ENCODE measurements at places on chromosomes 6 and 20.

GRCh38 chr20:19971116-19971515 lies 46.0 kb upstream of the NAA20 start:
- no peak for DNase-seq
- H3K27ac ChIP-seq: no peak overlapping the region
- H3K4me3 ChIP-seq: no peak overlapping the region
- H3K4me1 ChIP-seq: no peaks in the 10 kb centered on the region
- no peaks in the 10 kb centered on the region for H3K27me3 ChIP-seq

GRCh38 chr6:39197521-39197920 lies 31.8 kb downstream of the KCNK5 start:
- H3K27ac ChIP-seq: no peak overlapping the region
- DNase-seq: no peak

DNA sequence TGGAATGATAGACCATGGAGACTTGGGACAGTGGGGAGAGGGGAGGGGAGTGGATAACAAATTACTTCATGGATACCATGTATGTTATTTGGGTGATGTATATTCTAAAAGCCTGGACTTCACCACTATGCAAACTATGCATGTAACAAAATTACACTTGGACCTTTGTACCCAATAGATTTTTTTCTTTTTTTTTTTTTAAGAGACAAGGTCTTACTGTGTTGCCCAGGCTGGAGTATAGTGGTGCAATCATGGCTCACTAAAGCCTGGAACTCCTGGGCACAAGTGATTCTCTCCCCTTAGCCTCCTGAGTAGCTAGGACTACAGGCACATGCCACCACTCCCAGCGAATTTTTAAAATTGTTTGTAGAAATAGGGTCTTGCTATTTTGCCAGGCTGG lies 45.3 kb downstream of the RIPOR2 start:
- no peak for DNase-seq
- H3K27ac ChIP-seq: no peak overlapping the region
- no peaks in the 10 kb centered on the region for H3K27me3 ChIP-seq
- no peaks in the 10 kb centered on the region for H3K36me3 ChIP-seq
- H3K4me1 ChIP-seq: no peaks in the 10 kb centered on the region
- no peak overlapping the region for H3K4me3 ChIP-seq

GRCh38 chr6:19159089-19159488 lies 678.1 kb upstream of the ID4 start:
- no peak overlapping the region for H3K27ac ChIP-seq
- no peak overlapping the region for H3K4me3 ChIP-seq
- DNase-seq: no peak
- no peaks in the 10 kb centered on the region for H3K36me3 ChIP-seq
- H3K4me1 ChIP-seq: no peaks in the 10 kb centered on the region
- no peaks in the 10 kb centered on the region for H3K27me3 ChIP-seq

DNA sequence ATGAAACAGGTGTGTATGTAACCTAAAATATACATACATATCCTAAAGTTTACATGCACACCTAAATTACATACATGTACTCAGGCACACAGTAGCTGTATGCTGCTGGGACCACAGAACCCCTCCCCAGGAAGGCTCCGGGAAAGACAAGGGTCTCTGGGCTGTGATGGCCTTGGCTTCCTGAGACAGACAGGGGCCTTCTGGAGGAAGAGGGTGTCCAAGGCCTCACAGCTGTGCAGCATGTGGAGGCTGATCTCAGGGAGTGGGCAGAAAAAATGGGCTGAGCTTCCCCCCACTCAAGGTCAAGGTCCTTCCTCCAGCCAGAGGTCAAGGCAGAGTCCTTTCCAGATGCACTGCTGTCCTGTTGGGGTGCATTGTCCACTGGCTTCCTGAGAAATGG lies 129.1 kb upstream of the THBS2 start:
- H3K27me3 ChIP-seq: no peaks in the 10 kb centered on the region
- H3K36me3 ChIP-seq: no peaks in the 10 kb centered on the region
- DNase-seq: no peak
- no peak overlapping the region for H3K4me3 ChIP-seq

- no peak for DNase-seq
- H3K27ac ChIP-seq: no peak overlapping the region
- no peaks in the 10 kb centered on the region for H3K27me3 ChIP-seq
- H3K36me3 ChIP-seq: no peaks in the 10 kb centered on the region
Measured at GRCh38 chr6:81806793-81807565, 54.5 kb upstream of the TENT5A start.

DNA sequence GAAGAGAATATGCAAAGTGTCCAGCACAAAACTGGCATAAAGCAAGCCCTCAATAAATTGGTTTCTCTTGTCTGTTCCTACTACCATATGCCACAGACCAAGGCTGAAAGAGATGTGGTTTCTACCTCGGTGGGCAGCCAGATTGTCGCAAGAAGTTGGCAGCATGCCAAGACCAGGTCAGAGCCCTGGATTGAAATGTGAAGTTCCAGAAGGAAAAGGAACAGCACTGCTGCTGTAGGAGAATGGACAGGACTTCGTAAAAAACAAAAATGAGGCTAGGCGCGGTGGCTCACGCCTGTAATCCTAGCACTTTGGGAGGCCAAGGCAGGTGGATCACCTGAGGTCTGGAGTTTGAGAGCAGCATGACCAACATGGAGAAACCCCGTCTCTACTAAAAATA lies 22.1 kb downstream of the MRPL14 start:
- H3K4me1 ChIP-seq: no peaks in the 10 kb centered on the region
- no peaks in the 10 kb centered on the region for H3K27me3 ChIP-seq
- no peak overlapping the region for H3K27ac ChIP-seq

DNA sequence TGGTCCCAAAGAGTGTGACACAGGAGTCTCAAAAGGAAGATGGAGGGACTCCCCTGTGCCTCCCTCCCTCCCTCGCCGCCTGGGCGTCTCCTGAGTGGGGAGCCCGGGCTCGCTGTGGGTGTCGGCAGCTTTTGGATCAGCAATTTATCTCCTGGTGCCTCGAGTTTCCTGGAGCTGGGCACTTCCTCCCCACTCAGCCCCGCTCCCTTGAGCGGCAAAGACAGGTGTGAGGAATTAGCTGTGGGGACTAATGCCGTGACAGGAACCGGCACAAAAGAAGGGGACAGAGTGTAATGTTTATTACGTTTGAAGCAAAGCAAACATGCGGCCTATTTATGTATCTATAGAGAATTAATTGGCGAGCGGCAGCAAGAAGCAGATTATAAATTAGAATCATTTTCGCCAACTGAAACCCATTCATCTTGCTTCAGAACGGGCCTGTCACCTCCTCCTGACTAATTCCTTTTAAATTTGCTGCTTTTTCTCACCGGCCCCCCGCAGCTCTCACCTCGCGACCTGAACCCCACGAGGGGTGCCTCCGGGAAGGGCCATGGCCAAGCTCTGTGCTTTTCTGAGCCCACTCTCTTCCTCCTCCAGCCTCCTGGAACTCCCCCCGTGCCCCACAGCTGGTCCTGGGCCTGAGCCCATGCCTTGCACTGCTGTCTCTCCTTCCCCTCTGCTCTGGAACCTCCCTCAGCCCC lies 8.8 kb upstream of the CDH22 start:
- no peak overlapping the region for H3K27ac ChIP-seq
- H3K36me3 ChIP-seq: no peaks in the 10 kb centered on the region
- no peak for DNase-seq
- no peaks in the 10 kb centered on the region for H3K4me1 ChIP-seq

DNA sequence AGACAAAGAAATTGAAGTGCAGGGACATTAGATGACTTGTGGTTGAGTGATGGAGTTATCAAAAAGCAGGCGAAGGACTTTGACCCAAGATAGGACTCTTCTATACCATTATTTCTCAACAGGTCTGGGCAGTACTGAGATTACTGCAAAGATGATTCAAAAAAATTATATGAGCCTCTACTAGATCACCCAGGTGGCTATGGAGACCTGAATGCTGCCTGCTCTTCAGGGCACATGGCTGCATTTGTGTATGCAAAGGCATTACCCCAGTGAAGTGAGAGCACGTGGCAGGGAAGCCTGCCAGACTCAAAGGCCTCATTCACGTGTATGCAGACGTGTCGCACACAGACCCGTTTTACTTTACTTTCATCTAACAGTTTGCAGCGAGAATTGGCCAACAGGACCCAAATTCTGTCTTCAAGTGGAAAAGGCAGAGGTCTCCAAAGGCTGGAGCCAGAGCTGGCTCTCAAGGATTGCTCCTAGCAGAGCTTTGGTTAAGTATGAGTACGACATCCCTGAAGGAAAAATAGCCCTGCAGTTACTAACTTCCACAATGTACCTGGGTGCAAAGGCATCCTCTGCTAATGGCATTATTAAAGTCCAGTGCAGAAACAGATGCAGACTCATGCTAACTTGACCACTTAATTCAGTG lies 113.8 kb upstream of the ARMC2 start:
- peaks cover 11% of the 10 kb centered on the region for H3K4me1 ChIP-seq
- no peak overlapping the region for H3K27ac ChIP-seq
- no peak overlapping the region for H3K4me3 ChIP-seq
- no peak for DNase-seq
- no peaks in the 10 kb centered on the region for H3K36me3 ChIP-seq

- no peaks in the 10 kb centered on the region for H3K27me3 ChIP-seq
- no peak overlapping the region for H3K27ac ChIP-seq
- H3K4me3 ChIP-seq: no peak overlapping the region
- no peaks in the 10 kb centered on the region for H3K4me1 ChIP-seq
- no peak for DNase-seq
Measured at GRCh38 chr20:41234546-41234945, 83.0 kb downstream of the ZHX3 start.

- H3K27me3 ChIP-seq: no peaks in the 10 kb centered on the region
- no peak overlapping the region for H3K27ac ChIP-seq
- H3K36me3 ChIP-seq: peaks cover 7% of the 10 kb centered on the region
Measured at GRCh38 chr20:12815231-12815768, 193.5 kb upstream of the SPTLC3 start.

DNA sequence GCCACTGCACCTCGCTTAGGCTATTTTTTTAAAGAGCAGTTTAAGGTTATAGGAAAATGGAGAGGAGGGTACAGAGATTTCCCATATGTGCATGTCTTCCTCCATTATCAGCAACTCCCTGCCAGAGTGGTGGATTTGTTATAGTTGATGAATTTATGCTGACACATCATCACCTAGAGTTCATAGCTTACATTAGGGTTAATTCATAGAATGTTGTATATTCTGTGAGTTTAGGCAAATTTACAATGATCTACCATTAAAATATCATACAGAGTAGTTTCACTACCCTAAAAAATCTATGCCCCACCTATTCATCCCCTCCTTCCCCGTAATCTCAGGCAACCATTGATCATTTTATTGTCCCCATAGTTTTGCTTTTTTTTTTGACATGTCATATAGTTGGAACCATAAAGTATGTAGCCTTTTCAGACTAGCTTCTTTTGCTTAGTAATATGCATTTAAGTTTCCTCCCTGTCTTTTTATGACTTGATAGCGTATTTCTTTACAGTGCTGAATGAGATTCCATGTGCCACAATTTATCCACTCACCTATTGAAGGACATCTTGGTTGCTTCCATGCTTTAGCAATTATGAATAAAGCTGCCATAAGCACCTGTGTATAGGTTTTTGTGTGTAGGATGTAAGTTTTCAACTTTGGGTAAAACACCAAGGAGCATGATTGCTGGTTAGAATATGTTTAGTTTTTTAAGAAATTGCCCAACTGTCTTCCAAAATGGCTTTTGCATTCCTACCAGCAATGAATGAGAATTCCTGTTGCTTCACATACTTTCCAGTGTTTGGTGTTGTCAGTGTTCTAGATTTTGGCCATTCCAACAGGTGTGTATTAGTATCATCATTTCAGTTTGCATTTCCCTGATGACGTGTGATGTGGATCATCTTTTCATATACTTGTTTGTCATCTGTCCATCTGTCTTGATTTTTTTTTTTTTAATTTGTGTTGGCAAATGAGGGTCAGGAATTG lies 60.2 kb downstream of the NCOA3 start:
- no peak overlapping the region for H3K27ac ChIP-seq
- no peaks in the 10 kb centered on the region for H3K36me3 ChIP-seq
- H3K27me3 ChIP-seq: no peaks in the 10 kb centered on the region
- no peak for DNase-seq
- H3K4me1 ChIP-seq: peaks cover 10% of the 10 kb centered on the region

DNA sequence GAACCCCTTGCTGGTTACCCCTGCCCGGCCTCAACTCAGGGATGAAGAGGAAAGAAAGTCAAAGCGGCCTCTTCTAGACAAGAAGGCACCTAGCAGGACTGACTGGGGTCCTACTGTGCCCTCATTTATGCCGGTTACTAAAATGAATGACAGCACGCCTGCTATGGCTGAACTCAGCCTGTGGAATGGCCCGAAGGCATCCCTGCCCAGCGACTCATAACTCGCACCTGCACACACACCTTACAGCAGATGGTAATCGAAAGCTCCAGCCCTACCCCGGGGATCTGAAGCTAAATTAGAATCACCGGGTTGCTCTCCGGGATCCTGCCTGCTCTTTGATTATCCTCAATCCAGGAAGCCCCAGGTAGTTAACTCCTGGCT lies 747 bp upstream of the TXNDC5 start:
- H3K27me3 ChIP-seq: no peaks in the 10 kb centered on the region
- no peak for DNase-seq
- H3K4me3 ChIP-seq: no peak overlapping the region
- no peaks in the 10 kb centered on the region for H3K4me1 ChIP-seq
- H3K36me3 ChIP-seq: no peaks in the 10 kb centered on the region

GRCh38 chr6:147825848-147826247 lies 317.4 kb downstream of the SAMD5 start:
- H3K4me3 ChIP-seq: no peak overlapping the region
- H3K4me1 ChIP-seq: no peaks in the 10 kb centered on the region
- DNase-seq: no peak
- no peaks in the 10 kb centered on the region for H3K27me3 ChIP-seq
- H3K27ac ChIP-seq: no peak overlapping the region
- H3K36me3 ChIP-seq: no peaks in the 10 kb centered on the region

- DNase-seq: peak; percentile 65
- peaks cover 36% of the 10 kb centered on the region for H3K27me3 ChIP-seq
- H3K27ac ChIP-seq: no peak overlapping the region
- H3K4me3 ChIP-seq: no peak overlapping the region
- H3K36me3 ChIP-seq: no peaks in the 10 kb centered on the region
- peaks cover 4% of the 10 kb centered on the region for H3K4me1 ChIP-seq
Measured at GRCh38 chr6:41426438-41426851, 91.0 kb downstream of the NCR2 start.

DNA sequence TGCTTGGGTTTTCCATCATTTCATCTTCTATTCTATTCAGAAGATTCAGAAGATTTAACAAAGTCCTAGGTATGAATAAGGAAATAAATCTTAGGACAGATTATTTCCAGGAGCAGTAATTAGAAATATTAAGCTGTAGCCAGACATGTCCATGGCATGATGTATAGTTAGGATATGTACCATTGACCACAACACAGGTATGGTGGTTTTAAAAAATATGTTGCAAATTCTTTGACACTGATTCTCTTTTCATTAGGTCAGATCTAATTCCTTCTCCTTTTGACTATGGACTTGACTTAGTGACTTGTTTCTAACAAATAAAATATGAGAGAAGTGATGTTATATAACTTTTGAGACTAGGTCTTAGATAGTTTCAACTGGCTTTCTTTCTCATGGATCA lies 23.5 kb upstream of the PDE7B start:
- H3K36me3 ChIP-seq: no peaks in the 10 kb centered on the region
- no peak overlapping the region for H3K27ac ChIP-seq
- no peak for DNase-seq
- no peaks in the 10 kb centered on the region for H3K27me3 ChIP-seq
- H3K4me3 ChIP-seq: no peak overlapping the region

GRCh38 chr6:100465701-100466409 lies 1.1 kb upstream of the SIM1 start:
- H3K4me1 ChIP-seq: peaks cover 5% of the 10 kb centered on the region
- DNase-seq: no peak
- no peak overlapping the region for H3K4me3 ChIP-seq
